ENCODE measurements at places on chromosomes 13 and 19.

DNA sequence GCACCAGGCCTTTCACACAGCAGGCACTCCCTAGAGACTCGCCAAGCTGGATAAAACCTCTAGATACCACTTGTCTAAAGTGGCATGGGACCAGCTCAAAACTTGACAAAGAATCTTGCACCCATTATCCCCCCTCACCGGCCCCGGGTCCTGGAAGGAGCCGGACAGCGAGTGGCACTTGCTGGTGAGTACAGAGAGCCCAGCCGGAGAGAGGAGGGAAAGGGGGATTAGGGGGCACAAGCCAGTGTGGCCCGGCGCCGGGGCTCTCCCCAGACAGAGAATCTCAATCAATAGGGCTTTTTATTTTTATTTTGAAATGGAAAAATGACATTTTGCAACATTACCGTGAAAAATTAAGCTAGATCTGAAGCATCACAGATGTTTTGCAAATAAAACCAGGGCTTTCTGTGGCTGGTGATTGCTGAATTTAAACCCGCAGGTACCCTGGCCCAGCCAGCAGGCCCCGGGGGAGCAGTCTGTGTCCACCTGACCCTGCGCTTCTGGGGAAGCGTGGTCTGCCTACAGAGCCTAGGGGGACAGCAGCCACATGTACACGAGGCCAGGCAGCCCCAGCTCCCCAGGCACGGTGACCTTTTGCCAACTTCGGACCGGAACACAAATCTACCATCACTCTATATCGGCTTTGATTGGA is 10.0 kb upstream of the VSTM2B start:
- DNase-seq, result no peak

DNA sequence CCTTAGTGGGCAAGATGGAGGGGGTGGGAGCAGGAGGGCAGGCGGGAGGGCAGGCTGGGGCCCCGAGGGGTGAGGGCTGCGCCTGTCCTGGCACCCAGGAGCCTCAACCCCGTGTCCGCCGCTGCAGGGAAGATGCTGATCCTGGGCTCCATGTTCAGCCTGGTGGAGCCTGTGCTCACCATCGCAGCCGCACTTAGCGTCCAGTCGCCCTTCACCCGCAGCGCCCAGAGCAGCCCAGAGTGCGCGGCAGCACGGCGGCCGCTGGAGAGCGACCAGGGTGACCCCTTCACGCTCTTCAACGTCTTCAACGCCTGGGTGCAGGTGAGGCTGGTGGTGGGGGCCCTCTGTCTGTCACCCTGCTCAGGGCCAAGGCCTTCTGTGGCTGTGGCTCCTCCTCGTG is 23.5 kb downstream of the DHX34 start:
- no peak for DNase-seq

- no peak for DNase-seq
Observed at GRCh38 chr19:49142866-49143335, 12.3 kb downstream of the HRC start.

GRCh38 chr13:34011552-34012085 is 193.7 kb downstream of the RFC3 start:
- no peak for DNase-seq

DNA sequence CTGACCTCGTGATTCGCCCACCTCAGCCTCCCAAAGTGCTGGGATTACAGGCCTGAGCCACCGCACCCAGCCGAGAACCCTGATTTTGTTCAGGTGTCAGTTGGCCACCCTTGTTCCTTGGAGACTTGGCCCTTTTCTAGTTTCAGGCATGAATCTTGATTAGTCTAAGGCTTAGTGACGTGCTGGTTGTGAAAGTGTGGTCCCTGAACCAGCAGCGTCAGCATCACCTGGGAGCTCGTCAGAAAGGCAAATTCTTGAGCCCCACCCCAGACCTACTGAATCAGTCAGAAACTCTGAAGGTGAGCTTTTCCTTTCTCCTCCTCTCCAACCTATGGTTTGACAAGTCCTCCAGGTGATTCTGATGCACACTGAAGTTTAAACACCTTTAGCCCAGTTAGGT is 35.2 kb downstream of the CACNG6 start:
- no peak for DNase-seq

GRCh38 chr19:4801085-4801619 is 9.6 kb downstream of the FEM1A start:
- DNase-seq, result no peak

GRCh38 chr13:107466326-107467099 is 748.8 kb downstream of the LIG4 start:
- no peak for DNase-seq

- no peak for DNase-seq
Observed at GRCh38 chr13:30108216-30108912, 199.0 kb downstream of the KATNAL1 start.

DNA sequence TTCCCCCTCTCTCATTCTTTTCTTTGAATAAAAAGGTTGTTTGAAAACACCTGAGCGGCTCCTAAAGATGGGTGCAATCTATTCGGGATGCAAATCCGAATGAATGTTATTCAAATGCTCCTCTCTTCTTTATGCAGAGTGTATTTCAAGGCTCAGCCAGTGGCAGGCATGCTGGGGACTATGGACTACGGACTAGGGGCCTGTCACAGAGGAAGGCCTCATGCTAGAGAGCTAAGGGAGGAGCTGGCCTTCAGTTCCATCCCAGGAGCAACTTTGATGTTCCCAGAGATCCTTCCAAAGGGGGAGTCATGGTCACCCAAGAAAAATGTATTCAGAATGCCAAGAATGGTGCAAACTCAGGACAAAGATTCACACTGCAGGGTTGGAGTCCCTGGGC is 9.3 kb downstream of the ALOX5AP start:
- DNase-seq, result no peak

DNA sequence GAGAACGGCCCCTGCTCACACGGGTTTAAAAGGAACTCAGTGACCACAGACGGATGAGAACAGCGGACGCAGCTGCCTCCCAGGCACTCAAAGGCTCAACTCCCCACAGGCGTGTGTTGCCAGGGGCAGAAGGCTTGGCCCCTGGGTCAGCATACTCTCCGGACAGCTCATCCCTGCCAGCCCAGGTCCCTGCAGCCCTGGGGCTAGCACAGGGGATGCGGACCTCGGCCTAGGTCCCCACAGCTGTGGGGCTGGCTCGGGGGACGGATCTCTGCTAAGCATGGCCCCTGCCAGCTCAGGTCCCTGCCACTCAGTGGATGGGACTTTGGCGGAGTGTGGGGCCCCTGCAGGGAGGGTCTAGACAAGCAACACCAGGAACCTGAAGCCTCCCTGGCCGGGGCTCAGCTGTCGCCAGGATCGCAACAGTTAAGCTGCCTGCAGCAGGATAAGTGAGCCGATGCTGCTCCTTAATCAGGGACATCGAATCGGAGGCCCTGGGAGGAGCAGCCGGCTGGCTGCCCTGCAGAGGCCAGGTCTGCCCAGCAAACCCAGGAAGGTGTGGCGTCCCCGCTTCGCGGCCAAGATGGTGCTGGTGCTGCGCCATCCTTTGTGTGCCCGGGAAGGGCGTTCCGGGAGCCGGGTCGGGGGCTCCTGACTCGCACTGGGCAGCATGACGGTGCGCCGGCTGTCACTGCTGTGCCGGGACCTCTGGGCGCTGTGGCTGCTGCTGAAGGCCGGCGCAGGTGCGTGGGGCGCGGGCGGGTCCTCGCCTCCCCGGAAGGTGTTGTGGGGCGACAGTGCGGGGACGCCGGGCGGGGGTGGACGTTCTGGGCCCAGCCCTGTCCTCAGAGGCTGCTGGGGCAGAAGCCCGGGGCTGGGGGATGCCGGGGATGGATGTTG is 32.5 kb downstream of the MCF2L start:
- DNase-seq, result no peak

Measured in GF-D8 (cell line).